ENCODE measurements at places on chromosomes 1 and 21.

- no peak for DNase-seq
Observed at GRCh38 chr1:6955357-6956094, 170.3 kb downstream of the CAMTA1 start.

GRCh38 chr1:68221001-68221979 is 11.0 kb downstream of the WLS start:
- no peak for DNase-seq

DNA sequence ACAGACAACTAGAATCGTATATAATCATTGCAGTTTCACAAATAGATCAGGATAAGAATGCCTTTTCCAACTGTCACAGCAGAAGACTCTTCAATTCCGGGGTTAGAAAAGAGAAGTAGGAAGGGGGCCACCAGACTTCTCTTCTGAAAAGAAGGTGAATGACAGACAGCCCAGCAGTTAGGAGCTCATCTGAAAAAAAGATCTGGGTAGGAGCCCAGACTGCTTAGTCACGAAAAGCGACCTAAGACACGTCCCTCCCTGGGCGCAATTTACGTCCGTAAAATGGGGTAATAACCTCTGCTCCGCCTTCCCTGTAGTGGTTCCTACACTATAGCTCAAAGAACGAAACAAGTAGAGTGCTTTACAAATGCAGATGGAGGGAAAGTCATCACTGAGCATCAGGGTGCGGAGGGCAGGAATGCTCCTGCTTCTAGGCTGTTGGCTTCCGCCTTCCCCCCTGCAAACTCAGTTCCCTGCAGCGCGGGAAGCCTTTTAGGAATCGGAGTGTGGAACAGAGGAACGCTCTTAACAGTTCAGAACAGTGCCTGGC is 582 bp downstream of the ORC1 start:
- DNase-seq, result no peak

GRCh38 chr21:28943631-28944030 is 49.0 kb downstream of the LTN1 start:
- no peak for DNase-seq

DNA sequence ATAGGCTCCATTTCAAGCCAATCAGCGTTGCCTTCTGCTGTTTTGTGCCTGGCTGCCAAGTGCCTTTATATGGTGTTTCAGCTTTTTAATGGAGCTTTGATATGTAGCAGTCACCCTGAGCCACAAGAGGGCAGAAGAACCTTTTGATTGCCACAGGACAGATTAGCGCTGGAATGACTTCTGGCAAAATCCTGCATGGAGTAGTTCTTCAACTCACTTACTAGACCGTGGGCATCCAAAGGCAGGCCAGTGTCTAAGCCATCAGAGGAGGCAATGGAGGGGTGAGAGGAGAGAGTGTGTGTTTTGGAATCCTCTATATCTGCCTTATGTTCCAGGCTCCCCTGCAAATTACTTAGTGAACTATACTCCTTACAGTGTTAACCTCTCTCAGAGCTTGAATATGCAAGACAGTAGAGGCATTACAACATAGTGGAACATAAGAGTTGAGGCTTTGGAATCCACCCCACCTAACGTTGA is 56.2 kb downstream of the ST3GAL3 start:
- no peak for DNase-seq

- no peak for DNase-seq
Observed at GRCh38 chr21:29265690-29266479, 32.8 kb upstream of the BACH1 start.

DNA sequence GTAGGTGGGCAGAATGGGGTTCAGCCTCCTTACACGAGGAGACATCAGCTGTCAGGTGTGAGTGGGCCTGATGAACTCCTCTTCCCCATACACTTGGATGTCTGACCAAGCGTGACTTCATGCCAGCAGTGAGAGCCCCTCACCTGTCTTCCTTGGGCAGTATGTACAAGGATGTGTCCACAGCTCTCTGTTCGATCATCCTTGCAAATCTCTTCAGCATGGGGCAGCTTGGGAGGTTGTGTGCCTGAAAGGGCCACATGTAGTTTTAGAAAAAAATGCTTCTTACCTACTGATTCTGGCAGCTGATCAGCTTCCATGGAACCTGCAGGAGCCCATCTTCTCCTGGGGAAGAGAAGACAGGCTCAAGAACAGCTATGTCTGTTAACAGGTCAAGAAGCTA is 18.0 kb downstream of the ACP6 start:
- DNase-seq, result no peak

DNA sequence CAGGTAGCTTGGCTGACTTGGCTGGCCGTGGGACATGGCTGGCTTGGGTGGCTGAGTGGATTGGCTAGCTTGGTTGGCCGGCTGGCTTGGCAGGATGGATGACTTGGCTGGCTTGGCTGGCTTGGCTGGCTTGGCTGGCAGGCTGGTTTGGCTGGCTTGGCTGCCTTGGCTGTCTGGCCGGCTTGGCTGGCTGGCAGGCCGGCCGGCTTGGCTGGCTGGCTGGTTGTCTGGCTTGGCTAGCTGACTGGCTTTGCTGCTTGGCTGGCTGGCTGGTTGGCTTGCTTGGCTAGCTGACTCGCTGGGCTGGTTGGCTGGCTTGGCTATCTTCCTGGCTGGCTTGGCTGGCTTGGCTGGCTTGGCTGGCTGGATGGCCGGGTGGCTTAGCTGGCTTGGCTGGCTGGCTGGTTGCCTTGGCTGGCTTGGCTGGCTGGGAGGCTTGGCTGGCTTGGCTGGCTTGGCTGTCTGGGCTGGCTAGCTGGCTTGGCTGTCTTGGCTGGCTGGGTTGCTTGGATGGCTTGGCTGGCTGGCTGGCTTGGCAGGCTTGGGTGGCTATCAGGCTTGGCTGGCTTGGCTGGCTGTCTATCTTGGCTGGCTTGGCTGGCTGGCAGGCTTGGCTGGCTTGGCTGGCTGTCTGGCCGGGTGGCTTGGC is 129.7 kb upstream of the FAM72C start:
- DNase-seq, result no peak

DNA sequence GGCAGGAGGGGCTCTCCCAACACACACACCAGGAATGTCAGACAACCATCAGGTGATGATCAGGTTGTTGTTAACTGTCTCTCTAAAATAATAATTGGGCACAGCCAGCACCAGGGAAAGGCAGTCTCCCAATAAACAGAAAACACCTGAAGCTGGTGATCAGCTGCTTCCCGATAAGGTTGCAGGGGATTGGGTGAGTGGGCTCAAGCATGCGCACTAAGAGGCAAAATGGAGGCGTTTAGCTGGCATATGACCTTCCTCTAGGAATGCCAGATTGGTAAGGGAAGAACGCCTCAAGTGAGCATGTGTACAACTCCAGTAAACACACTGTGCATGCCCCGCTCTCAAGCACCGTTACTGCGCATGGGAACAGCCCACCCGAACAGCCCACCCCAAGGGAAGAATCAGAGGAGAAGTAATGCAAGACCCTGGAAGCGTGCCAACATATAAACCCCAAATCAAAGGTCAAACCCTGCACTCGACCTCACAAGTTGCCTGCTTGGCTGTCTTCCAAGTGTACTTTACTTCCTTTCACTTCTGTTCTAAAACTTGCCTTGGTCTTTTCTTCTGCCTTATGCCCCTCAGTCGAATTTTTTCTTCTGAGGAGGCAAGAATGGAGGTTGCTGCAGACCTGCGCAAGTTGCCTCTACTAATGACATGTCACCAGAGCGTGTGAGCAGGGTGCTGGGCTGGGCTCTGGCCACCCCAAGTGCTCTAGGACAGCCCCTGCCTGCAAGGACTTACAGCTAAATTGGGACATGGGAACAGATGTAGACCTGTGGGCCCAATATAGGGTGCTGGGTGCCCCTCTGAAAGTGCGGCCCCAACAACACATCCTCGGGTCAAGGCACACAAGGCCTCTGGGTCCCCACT is 200.8 kb downstream of the RHOU start:
- DNase-seq, result no peak

GRCh38 chr1:32399843-32400242 is 5.6 kb upstream of the BSDC1 start:
- DNase-seq, result no peak
